Hepatic stellate cell (primary cell): ENCODE measurements at places on chromosomes 16 and 17.

DNA sequence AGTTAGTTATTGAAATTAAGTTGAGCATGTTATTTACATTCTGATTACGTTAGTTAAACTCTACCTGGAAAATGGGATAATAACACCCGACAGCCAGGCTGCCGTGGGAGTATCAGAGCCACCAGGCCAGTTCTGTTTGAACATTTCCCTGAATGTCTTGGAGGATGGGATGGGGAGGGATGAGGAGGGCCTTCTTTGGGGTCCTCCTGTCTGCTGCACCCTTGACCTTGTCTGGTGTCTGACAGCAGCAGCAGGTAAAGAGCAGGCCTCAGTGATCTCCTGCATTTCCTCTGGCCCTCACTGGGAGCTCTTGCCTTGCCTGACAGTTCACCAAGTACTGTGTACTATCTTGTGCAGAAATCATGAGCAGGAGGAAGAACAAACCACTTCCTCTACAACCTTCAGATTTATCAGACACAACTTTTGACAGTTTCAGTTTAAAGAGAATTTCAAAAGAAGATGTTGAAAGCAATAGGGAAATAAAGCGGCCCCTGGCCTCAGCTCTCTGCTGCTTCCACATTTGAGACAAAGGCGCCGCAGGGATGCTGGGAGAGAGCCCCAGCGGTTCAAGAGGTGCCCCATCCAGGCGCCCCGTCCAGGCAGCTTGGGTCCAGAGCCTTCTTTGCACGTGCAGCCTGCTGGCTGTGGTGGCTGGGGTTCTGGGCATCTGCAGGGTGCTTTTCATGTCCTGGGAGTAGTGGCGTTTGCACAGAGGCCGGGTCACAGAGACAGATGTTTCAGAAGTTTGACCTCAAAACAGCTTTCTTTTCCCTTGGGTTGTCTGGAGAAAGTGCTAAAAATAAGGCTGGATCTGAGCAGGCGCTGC lies 25.3 kb downstream of the CMIP start:
- no peak for DNase-seq

DNA sequence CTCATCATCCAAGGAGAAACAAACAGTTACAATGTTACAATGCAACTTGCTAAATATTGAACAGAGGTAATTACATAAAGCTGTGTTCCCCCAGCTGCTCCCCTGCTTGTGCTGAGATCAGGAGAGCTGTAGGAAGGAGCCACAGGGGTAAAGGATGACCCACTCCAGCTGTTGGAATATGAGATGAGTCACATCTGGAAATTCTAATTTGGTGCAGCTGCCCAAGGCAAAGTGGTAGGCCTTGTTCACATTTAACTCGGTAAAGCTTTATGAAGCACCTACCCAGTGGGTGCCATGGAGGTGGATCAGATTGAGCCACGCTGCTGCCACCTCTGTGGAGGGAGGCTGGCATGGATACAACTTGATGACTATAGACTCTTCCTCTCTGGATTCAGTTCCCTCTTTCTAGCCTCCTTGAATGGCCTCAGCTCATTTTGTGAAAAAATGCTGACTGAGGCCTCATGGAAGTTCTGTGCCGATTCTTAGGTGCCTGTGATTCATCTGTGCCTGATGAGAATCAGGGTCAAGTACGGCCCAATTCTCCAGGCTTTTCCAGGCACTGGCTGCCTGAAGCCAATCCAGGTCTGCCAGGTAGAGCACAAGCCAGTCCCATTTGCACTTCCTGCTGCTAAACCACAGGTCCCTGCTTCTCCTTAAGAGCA lies 7.4 kb downstream of the ZNF689 start:
- DNase-seq = no peak

DNA sequence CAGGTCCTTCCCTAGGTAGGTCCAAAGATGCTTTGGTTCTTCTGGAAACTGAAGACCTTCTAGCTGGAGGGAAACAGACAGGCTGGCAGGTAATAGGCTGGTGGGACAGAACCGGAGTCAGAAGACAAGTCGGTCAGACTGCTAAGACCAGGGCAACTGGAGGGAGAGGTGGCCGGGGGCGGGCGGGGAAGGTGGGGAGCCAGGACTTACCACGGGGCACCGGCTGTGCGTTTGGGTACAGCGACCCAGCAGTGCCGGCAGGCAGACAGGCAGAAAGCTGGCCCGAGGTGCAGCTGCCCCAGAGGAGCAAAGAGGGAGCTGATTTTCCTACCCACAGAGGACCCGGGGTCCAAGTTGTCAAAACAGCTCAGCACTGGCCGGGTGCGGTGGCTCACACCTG lies 575 bp downstream of the SLC52A1 start:
- DNase-seq = no peak

DNA sequence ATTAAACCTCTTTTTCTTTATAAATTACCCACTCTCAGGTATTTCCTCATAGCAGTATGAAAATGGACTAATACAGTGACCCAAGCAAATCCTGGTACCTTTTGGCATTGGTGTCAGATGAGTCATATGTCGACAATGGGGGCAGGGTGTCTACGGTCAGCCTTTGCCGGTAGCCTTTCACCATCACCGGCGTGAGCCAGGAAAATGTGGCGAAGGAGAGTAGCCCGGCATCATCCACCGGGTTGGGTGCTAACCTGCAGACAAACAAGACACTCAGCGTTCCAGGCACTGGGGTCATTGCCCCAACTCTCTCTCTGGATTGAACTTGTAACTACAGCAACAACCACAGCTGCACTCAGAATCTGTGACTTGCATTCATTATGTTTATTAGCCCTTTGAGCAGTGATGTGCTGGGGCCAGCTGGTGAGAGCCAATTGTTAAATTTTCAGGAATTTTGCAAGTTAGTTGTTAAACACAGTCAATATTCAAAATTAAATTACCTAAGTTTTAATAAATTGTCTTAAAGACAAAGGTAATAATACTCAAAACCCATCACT lies 11.9 kb downstream of the ABCC12 start:
- DNase-seq = no peak

DNA sequence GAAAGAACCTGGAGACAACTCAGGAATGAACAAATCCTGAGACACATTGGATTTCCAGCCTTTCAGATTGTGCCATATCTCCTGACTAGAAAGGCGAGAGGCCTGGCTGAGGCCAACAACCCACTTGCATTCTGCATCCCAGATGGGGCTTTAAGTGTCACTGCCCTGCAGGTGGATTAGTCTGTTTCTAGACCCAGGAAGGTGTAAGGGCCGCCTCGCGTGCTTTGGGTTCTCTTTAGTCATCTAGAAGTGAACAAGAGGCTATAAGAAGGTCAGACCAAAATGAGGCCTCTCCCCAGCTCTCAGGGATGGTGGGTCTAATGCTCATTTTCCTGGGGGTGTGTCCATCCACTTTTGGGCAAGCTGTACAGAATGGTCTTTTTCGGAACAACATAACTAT lies 4.9 kb downstream of the SAP30BP start:
- DNase-seq = no peak
